Neuronal stem cell (in vitro differentiated cells): ENCODE measurements at places on chromosomes 16 and 17.

GRCh38 chr16:55294931-55295342, 29.1 kb upstream of the IRX6 start:
- no peak for DNase-seq

DNA sequence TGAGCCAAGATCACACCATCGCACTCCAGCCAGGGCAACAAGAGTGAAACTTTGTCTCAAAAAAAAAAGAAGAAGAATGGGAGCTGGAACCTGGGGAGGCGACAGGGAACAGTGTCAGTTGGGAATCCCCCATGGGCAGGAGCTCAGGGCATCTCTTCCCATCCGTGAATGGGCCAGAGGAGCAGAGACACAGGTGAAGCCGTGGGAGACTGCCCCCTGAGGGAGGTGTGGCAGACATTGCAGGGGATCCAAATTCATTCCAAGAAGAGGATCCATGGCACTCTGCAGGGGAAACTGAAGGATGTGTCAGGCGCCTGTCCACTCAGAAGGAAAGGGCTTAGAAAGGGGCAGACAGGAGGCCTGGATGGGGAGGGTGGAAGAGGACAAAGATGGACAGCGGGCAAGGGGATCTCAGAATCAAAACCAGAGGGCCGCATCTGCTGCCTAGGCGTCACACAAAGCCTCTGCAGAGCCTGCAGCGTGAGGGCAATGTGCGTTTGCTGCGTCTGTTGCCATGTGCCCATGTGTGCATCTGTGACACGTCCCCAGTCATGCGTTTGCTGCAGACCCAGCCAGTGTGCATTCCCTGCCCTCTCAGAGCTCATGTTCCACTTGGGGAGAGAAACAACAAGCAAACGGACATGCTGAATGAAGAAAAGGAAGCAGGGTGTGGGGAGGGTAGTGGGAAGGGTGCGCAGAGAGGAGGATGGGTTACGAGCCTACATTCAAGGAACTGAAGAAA, 30.6 kb upstream of the TNRC6C start:
- no peak for DNase-seq

DNA sequence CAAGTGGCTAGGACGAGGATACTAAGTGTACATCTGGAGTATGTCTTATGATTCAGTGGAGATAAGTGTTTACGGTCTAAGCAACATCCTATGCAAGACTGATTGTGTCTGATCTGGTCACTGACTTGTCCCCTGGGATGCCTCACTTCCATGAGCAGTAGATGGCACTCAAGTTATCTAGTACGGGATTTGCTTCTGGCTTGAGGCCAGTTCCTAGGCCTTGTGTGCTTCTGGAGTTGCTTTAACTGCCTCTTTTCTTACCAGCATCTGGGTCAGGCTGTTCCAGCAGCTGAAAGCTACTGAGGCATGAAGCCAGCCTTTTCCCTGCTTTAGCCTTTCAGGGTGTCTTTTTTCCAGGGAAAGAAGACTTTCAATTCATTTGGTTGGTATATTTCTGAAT, 23.0 kb downstream of the SUPT6H start:
- DNase-seq = no peak

GRCh38 chr16:67992661-67993206, 6.5 kb downstream of the DPEP2 start:
- DNase-seq = no peak
